ENCODE measurements at places on chromosomes 3 and 15.
A peak's percentile ranks its signal among the peaks of the same experiment; 100 is the strongest.

- no peak for DNase-seq
These were observed 12.5 kb downstream of the MBNL1 start for GRCh38 chr3:152281133-152281713.

GRCh38 chr3:185082149-185082548 lies 70.7 kb downstream of the C3orf70 start:
- no peak for DNase-seq

GRCh38 chr3:54356261-54357045 lies 234.1 kb downstream of the CACNA2D3 start:
- no peak for DNase-seq

DNA sequence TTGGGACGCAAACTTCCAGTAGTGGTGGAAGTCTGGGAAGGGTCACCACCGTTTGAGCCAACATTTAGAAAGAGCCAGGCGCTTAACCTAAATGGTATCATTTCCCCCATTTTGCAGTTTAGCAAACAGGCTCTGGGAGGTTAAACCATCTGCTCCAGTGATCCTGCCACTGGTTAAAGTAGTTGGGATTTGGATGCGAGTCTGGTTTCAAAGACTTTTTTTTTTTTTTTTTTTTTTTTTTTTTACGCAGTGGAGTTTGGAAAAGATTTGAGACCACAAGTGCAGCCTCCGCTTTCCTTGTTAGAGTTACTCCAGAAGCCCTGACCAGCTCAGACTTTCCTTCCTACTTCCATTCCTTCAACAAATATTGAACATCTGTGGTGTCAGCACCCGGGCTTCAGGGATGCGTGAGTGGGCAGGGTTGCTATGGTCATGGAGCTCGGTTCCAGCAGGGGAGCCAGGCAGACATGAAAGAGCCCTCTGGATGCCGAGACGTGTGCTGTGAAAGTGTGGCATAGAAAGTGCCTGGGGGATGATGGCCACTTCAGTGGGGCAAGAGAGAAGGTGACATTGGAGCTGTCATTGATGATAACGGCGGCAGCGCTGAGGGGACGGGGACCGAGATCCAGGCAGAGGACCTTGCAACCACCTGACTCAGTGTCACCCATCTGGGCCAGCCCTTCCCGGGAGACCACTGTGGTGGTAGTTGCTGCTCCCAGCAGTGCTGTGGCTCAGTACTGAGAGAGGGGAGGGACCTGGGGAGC lies 1.1 kb upstream of the RNU6-1 start:
- no peak for DNase-seq

- DNase-seq, result no peak
These were observed 243.3 kb downstream of the FAM43A start for GRCh38 chr3:194928831-194929577.

GRCh38 chr3:20008646-20009045 lies 3.4 kb downstream of the PP2D1 start:
- no peak for DNase-seq

DNA sequence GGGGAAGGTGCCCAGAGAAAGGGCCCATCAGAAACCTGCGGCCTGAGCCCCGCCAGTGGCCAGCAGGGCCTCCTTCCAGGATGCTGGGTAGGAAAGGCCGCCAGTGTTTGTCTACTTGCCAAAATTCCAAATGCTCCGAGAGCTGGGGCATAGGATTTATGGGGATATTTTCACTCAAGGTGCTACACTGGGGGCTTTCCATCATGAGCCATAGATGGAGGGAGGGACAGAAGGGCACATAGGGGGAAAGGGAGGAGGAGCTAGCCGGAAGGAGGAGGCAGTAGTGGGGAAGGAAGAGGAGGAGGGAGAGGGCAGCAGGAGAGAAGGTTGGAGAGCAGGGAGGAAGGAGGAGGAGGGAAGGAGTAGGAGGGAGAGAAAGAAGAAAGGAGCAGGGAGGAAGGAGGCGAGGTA lies 494.7 kb upstream of the PROK2 start:
- DNase-seq, result no peak

DNA sequence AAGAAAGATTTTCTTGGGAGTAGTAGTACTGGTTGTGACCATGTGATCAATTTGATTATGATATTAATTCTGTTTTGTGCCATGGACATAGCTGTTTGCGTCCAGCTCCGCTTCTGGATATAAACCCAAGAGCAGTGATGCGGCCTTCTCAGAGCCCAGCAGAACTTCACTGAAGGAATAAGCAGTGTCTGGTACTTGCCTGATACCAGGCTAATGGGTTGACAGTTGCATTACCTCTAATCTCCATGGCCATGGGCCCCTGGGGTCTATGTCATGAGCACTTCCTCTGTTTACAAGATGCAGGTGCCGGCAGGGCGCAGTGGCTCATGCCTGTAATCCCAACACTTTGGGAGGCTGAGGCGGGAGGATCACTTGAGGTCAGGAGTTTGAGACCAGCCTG lies 36.3 kb upstream of the RAB6B start:
- DNase-seq, result no peak

- DNase-seq, result no peak
These were observed 276.2 kb upstream of the LRRFIP2 start for GRCh38 chr3:37450561-37450960.

- no peak for DNase-seq
These were observed 45.7 kb downstream of the PGBD4 start for GRCh38 chr15:34147371-34148140.

DNA sequence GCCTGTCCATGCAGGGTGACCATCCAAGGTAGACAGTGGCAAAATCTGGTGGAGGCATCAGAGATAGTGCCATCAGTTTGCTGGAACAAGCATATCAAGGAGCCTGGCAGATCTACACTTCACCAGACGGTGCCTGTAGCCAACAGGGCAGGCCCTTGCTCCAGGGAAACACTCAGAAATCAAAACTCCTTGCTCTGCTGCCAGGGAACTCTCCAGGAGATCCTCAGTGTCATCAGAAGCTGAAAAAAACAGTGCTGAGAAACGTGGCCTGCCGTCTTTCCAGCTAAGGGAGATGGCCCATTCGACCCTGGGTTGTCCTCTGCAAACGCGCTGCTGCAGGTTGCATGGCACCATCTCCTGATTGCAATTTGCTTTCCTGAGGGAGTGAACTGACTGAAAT lies 30.5 kb upstream of the ATP13A3 start:
- DNase-seq, result no peak

GRCh38 chr15:88139936-88140335 lies 116.6 kb downstream of the NTRK3 start:
- no peak for DNase-seq

- no peak for DNase-seq
These were observed 16.6 kb upstream of the EXOG start for GRCh38 chr3:38479431-38480092.

GRCh38 chr3:61673651-61674050 lies 112.3 kb downstream of the PTPRG start:
- no peak for DNase-seq

DNA sequence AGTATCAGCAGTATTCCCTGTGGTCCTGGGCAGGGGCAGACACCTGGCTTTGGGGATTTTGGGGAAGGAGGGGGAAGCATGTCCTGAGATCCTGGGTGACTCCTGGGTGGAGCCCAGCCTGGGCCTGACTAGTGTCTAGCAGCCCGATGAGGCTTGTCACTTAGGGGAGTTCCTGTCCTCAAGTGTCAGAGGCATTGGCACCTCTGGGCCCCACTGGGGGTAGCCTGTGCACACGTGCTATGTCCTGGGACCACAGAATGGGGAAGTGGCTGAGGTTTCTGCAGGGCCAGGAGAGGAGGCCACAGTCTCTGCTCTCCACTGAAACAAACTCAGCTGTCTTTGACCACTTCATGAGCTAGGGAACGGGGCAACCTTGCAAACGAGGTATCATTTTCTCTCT lies 31.5 kb upstream of the ADCY5 start:
- DNase-seq, result no peak

DNA sequence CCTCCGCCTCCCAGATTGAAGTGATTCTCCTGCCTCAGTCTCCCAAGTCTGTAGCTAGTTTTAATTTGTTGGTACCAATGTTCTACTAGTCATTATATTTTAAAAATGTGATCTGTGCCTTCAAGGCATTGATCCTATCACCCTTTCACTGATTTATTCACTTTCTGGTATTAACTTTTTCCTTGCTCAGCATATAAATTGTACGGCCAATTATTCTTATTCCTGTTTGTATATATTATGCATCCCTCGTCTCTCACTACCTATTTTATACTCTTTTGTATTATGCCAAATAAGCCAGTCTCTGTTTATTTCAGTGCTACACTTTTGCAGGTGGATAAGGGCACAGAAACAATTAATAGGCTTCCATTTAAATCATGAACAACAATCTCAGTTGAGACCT lies 620.2 kb upstream of the BCHE start:
- no peak for DNase-seq

- DNase-seq, result no peak
These were observed 75.9 kb upstream of the CBLB start for GRCh38 chr3:105944721-105945120.

DNA sequence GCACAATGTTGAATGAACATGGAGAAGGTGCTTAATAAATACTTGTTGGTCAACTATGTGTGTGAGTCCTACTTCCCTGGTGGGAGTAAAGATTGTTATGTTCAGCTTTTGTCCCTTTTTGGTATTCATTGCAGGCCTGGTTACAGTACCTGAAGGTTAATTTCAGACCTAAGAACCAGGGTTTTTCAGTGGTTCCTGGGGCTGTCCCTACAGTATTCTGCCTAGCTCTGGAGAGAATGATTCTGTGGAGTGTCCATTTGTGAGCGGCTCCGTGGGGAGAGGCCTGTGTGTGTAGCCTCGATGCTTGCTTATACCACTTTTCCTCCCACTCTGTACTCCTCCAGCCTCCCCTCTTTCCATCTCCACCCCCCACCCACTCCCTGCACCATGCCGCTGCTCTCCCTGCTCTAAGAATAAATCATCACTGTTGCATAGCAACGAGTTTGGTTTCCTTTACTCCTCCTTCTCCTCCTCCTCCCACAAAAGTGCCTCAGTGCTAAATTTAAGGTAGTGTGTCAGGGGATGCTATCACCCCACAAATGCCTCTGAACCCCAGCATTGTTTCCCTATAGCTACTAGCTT lies 150.6 kb upstream of the ROPN1 start:
- no peak for DNase-seq

GRCh38 chr3:69718866-69719586 lies 20.2 kb upstream of the MITF start:
- no peak for DNase-seq

DNA sequence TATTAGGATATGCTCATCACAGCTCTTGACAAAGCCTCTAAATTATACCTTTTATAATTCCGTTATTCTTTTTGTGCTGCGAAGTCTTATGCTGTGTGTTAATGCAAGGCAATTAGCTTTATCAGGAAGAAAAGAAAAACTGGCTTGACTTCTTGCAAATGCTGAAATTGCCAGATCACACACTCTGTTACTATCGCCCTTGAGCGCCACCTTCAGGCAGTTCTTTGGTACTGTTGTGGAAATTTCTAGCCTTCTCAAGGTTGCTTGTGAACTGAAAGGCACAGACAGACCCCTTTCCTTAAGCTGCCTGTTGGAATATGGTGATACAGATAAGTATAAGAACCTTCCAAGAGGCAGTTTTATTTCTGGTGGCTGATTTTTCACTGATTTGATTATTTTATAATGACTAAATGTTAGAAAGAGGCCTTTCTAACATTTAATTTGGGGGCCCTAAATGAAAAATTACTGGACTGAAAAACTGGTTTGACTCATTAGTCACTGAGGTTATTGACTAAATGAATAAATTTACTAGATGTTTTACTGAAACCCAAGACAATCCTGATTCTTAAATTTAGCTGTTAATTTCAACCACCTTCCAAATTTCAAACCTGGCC lies 126.2 kb upstream of the RASGRP1 start:
- no peak for DNase-seq

DNA sequence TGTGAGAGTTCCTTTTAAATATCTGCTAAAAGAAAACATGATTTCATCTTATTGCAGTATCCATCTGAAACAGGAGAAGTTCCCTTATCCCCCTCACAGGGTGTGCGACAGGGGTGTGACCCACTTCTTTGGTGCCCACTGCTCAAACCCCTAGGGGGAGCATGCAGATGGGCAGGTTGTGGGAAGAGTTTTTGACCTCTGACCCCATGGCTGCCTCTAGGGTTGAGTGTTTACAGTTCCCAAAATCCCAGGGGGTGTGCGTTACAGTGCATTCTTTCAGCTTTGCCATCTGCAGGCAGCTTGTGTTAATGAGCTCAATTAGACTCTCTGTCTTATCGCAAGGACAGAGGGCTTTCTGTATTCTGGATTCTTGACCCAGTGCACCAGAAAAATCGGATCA lies 443.2 kb upstream of the FRG2C start:
- no peak for DNase-seq

DNA sequence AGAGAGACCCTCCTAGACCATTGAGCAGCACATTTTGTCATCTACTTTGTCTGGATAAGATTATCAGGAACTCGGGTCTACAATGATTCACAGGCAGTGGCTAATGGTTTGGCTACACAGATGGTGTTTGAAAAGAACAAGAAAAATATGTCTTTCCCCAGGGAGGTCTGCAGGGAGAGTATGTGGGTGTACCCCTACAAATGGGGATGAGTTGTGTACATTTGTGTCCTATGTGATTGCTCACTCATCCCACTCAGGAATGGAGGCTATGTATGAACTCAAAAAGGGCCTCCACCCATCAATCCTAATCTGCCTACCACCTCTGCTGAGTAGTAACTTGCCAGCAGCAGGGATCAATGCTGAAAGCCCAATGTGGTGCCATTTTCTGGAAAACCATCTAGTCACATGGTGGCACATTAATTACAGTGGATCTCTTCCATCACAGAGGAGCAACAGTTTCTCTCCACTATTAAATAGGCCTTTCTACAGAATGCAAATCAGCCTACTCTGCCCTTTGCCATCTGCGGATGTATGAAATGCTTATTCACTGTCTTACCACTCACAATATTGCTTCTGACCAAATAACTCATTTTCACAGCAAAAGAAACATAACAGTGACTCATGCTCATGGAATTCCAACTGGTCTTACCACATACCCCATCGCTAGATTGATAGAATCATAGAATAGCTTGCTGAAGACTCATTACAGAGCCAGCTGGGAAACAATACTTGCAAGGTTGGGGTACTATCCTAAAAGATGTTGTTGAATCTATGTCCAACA lies 48.3 kb upstream of the TRIM42 start:
- peak; percentile 62 for DNase-seq

GRCh38 chr3:101065962-101066361 lies 72.7 kb upstream of the ABI3BP start:
- peak; percentile 76 for DNase-seq

GRCh38 chr15:80573606-80574005 lies 121.5 kb upstream of the ABHD17C start:
- DNase-seq, result no peak

- no peak for DNase-seq
These were observed 329.8 kb upstream of the GRM7 start for GRCh38 chr3:6531153-6531552.

DNA sequence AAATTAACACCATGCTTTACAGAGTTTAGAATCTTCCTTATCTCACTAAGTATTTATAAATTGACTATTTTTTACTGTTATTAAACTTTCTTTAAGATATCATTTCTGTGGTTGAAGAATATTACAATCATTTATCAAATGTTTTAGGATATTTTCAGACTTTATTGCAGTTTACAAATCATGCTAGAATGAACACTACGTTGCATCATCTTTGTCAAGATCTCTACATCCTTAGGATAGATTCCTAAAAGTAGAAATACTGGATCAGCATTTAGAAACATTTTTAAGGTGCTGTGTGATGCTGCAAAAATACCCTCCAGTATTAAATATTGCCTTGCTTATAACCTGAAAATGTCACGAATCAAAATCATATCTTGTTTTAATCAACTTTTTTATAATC lies 2.5 kb upstream of the PLD1 start:
- DNase-seq, result no peak

Data from fibroblast of skin of left quadriceps (primary cell).